ENCODE measurements at places on chromosomes 11 and 22. TPM values are rescaled to one million over a fixed set of nuclear protein-coding genes. Genes with fewer than 3 reads are reported as not detected.

DNA sequence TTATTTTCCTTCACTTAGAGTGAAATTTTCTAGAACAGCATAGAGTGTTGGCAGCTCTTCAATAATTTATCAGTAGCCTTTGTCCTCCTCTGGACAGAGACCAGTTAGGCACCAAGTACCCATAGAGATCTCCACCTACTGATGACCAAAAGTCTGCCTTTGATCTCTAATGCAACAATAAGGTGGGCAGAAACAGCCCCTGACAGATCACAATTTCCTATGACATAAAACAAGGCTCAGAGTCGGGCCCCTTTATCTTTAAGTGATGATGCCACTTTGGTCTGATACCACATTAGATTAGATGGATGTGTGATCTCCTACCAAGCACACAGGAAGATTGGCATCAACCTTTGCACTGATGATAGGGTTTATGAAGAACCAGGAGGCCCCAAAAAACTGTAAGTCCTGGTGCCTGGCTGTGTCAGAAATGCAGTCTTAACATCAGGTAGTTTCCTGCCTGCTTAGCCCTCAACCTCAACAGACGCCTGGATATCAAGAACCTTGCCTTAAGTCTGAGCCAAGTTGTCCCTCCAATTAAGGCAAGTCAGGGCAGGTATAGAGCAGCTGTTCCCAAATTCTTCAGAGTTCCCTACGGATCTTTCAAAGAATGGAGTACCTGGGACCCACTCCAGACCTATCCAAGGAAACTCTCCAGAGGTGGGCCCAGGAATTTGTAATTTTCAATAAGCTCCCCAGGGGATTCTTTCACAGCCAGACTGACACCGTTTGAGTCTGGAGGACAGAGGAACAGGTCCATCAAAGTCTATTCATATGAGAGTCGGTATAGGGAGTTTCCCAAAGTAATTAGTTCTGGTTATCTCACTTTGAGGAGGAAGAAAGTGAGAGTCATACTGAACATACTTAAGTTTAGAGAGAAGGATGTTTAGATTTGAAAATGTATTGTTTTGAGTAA, 30.6 kb upstream of the TMPRSS4 start:
- DNase-seq, result no peak

DNA sequence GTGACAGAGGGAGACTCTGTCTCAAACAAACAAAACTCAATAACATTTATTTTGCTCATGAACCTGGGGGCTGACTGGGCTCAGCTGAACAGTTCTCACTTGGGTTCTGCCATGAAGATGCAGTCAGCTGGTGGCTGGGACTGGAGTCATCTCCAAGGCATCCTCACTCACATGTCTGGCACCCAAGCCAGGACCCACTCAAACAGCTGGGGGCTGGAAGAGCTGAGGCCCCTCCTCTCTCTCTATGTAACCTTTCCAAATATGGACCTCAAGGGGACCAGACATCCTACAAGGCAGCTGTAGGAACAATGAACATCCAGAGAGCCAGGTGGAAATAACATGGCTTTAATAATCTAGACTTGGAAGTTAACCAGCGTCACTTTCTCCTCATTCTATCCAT, 16.8 kb downstream of the HSPA8 start:
- no peak for DNase-seq

The AHNAK gene
- total RNA-seq, result 110 TPM

The MYRF gene
- total RNA-seq, result 1.9 TPM

GRCh38 chr11:94028436-94028835, 7.3 kb downstream of the HEPHL1 start:
- no peak for DNase-seq
